Lung (tissue), 17 donors: ENCODE measurements at places on chromosomes 6 and 20. TPM values are rescaled to one million over a fixed set of nuclear protein-coding genes. Genes with fewer than 3 reads are reported as not detected.
A peak's percentile ranks its signal among the peaks of the same experiment; 100 is the strongest.

Gene ZNF831
- 0.86 TPM for total RNA-seq

GRCh38 chr6:84687431-84687830, 77.0 kb downstream of the TBX18 start:
- no peaks in the 10 kb centered on the region for H3K27me3 ChIP-seq
- no peaks in the 10 kb centered on the region for H3K36me3 ChIP-seq
- H3K4me1 ChIP-seq = no peaks in the 10 kb centered on the region
- no peak overlapping the region for H3K27ac ChIP-seq

- no peak for DNase-seq
- H3K36me3 ChIP-seq = no peaks in the 10 kb centered on the region
- H3K27me3 ChIP-seq = no peaks in the 10 kb centered on the region
- H3K4me3 ChIP-seq = no peak overlapping the region
- peaks cover 2% of the 10 kb centered on the region for H3K4me1 ChIP-seq
Observed at GRCh38 chr6:122028933-122029522, 370.4 kb upstream of the HSF2 start.

GRCh38 chr6:15499125-15499524, 163.7 kb downstream of the DTNBP1 start:
- no peaks in the 10 kb centered on the region for H3K36me3 ChIP-seq
- H3K27ac ChIP-seq = no peak overlapping the region
- no peaks in the 10 kb centered on the region for H3K27me3 ChIP-seq
- no peak overlapping the region for H3K4me3 ChIP-seq

Gene OR2B6
- total RNA-seq = not detected

DNA sequence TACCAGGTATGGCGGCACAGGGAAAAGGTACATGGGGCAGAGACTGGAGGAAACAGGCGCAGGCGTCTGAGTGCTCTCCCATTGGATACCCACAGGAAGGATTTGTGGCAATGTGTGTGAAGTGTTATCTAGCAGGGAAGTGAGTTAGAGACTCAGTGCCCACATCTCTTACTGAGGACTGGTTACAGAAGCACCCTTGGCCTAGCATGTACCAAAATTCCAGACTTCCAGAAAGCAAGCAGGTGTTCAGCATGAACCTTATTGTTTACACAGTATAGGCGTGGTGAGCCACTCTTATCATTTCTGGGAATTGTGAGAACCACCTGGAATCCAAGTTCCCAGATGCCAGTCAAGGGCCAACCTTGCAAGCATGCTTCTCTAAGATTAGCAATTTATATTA, 14.2 kb downstream of the MANBAL start:
- DNase-seq = no peak
- peak overlapping the region; percentile 19 for H3K27ac ChIP-seq
- H3K4me1 ChIP-seq = peaks cover 7% of the 10 kb centered on the region
- no peaks in the 10 kb centered on the region for H3K27me3 ChIP-seq

DNA sequence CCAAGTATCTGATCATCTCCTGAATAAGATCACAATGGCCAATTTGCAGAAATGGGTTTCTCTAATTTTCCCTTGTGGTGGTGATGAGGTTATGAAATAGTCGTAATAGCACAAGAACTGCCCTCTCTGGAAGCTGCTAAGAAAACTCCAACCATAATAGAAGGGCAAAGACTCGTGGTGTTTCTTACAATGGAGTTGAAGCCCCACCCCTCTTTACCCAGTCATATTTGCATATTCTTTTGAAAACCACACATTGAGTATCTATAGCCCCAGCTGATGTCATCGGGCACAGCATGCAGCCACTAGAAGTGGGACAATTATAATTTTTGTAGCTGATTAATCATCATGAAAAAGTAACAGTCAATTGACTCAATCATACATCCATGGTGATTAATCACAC, 452.1 kb upstream of the POU3F2 start:
- no peak for DNase-seq
- no peaks in the 10 kb centered on the region for H3K36me3 ChIP-seq
- no peaks in the 10 kb centered on the region for H3K4me1 ChIP-seq
- H3K27ac ChIP-seq = no peak overlapping the region
- H3K4me3 ChIP-seq = no peak overlapping the region

GRCh38 chr6:122063076-122063475, 336.4 kb upstream of the HSF2 start:
- H3K27me3 ChIP-seq = no peaks in the 10 kb centered on the region
- no peak overlapping the region for H3K4me3 ChIP-seq
- DNase-seq = no peak
- peaks cover 4% of the 10 kb centered on the region for H3K4me1 ChIP-seq
- H3K36me3 ChIP-seq = no peaks in the 10 kb centered on the region

GRCh38 chr6:134943522-134944111, 6.3 kb downstream of the ALDH8A1 start:
- H3K27me3 ChIP-seq = no peaks in the 10 kb centered on the region
- H3K36me3 ChIP-seq = no peaks in the 10 kb centered on the region
- H3K4me1 ChIP-seq = no peaks in the 10 kb centered on the region
- H3K4me3 ChIP-seq = no peak overlapping the region

Gene SNAP25
- total RNA-seq = 0.95 TPM

DNA sequence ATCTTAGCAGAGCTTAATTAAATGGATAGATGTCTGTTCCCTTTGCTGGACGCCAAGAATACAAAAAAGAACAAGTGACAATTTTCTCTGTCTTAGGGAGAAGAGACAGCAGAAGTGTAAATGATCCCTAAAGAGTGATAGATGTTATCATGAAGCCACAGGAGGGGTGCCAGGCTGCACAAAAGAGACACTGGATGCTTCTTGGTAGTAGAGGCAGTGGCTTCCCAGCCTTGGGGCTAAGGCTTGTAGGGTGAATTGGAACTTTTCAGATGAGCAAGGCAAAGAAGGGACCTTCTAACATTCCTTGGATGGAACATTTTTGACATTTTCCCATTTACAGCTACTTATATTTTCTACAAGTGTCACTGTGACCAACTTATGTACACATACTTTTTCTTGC, 58.0 kb downstream of the CCN2 start:
- no peak overlapping the region for H3K4me3 ChIP-seq
- no peak for DNase-seq
- no peak overlapping the region for H3K27ac ChIP-seq
- no peaks in the 10 kb centered on the region for H3K4me1 ChIP-seq
- H3K27me3 ChIP-seq = no peaks in the 10 kb centered on the region

- H3K27ac ChIP-seq = no peak overlapping the region
- H3K36me3 ChIP-seq = no peaks in the 10 kb centered on the region
- H3K4me1 ChIP-seq = no peaks in the 10 kb centered on the region
- no peaks in the 10 kb centered on the region for H3K27me3 ChIP-seq
Observed at GRCh38 chr6:117229870-117230269, 35.5 kb upstream of the VGLL2 start.

Gene C6orf47
- total RNA-seq = 26.8 TPM

Gene CPNE5
- total RNA-seq = 5.2 TPM

Gene COL21A1
- 105 TPM for total RNA-seq

DNA sequence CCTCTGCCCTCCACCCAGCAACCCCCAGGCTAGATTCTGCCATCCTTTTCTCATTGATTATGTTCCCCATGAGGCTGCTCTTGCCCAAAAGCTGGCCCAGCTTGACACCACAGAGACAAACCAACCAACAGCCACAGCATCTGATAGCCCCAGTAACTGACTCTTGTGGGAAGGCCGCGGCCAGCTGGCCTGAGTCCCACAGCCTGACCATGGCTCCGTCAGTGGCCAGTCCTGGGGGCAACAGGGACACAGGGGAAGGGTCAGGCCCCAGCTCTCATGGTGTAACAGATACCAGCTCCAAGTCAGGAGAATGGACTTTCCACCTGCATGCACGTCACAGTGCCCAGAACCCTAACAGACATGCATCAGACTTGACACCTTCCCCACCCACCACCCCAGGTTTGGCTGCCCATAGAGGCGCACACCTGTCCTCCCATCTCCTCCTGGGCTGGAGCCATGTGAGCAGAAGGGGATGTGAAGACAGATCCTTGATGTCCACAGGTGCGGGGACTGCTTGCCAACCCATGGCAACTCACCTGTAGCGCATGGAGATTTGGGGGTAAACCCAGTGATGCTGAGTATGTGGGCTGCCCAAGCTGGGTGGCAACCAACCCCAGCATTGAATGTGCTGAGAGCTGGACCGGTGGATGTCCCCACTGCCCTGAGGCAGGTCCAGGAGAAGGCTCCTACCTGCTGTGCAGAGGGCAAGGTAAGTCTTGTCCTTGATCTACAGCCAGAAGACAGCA, 18.8 kb downstream of the RIPOR3 start:
- no peak overlapping the region for H3K27ac ChIP-seq
- no peak for DNase-seq
- H3K4me3 ChIP-seq = no peak overlapping the region

DNA sequence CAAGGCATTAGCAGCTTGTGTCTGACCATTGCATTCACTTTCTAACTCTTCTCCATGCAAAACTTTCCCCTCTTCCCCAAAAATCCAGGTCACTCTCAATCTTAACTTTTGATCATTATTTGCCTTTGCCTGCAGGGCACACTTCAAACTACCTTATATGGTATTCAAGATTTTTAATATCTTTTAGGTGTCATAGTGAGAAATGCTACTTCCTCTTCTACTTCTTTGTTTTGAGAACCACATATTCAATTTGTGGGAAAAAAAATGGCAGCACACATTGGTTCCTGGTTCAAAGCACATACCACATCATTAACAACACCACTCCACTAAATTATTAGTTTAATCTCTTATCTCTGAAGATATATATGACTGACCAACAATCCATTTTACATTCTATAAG, 1267.0 kb upstream of the CITED2 start:
- no peak overlapping the region for H3K27ac ChIP-seq
- no peak overlapping the region for H3K4me3 ChIP-seq
- H3K4me1 ChIP-seq = peaks cover 2% of the 10 kb centered on the region
- no peaks in the 10 kb centered on the region for H3K27me3 ChIP-seq
- no peaks in the 10 kb centered on the region for H3K36me3 ChIP-seq
- DNase-seq = no peak

GRCh38 chr6:33732817-33733708, 13.6 kb downstream of the IP6K3 start:
- DNase-seq = no peak
- H3K27ac ChIP-seq = no peak overlapping the region
- H3K27me3 ChIP-seq = no peaks in the 10 kb centered on the region
- H3K36me3 ChIP-seq = no peaks in the 10 kb centered on the region
- no peak overlapping the region for H3K4me3 ChIP-seq

- H3K36me3 ChIP-seq = no peaks in the 10 kb centered on the region
- peaks cover 11% of the 10 kb centered on the region for H3K4me1 ChIP-seq
- no peaks in the 10 kb centered on the region for H3K27me3 ChIP-seq
- DNase-seq = no peak
Observed at GRCh38 chr6:7159790-7160525, 52.2 kb downstream of the RREB1 start.

DNA sequence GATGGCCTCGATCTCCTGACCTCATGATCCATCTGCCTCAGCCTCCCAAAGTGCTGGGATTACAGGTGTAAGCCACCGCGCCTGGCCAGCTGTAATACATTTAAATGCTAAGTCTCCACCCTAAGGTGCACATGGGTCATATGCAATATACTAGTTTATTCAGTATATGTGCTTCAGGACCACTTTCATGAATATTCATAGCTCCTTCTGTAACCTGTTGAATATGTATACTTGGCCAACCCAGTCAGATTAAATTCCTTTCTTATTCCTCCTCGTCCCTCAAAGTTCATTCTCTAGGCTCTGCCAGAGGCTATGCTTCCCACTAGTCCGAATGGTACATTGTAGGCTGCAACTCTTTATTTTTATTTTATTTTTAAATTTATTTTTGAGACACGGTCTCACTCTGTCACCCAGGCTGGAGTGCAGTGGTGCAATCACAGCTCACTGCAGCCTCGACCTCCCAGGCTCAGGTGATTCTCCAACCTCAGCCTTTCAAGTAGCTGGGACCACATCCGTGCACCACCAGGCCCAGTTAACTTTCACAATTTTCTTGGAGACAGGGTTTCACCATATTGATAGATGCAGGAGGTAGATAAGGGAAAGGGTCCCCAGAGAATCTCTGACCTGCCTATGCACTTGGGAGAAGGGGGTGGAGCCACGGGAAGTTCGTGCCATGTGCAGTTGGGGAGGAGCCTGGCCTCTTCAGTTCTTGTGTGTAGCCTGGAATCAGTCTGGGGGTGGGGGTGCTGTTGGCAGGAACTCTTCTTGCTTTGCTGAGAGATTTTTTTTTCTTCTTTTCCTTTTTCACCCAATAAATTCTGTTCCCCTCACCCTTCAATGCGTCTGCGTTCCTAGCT, 41.3 kb upstream of the DDR1 start:
- no peak overlapping the region for H3K4me3 ChIP-seq
- peak; percentile 68 for DNase-seq
- H3K27me3 ChIP-seq = no peaks in the 10 kb centered on the region
- H3K27ac ChIP-seq = peak overlapping the region; percentile 18

DNA sequence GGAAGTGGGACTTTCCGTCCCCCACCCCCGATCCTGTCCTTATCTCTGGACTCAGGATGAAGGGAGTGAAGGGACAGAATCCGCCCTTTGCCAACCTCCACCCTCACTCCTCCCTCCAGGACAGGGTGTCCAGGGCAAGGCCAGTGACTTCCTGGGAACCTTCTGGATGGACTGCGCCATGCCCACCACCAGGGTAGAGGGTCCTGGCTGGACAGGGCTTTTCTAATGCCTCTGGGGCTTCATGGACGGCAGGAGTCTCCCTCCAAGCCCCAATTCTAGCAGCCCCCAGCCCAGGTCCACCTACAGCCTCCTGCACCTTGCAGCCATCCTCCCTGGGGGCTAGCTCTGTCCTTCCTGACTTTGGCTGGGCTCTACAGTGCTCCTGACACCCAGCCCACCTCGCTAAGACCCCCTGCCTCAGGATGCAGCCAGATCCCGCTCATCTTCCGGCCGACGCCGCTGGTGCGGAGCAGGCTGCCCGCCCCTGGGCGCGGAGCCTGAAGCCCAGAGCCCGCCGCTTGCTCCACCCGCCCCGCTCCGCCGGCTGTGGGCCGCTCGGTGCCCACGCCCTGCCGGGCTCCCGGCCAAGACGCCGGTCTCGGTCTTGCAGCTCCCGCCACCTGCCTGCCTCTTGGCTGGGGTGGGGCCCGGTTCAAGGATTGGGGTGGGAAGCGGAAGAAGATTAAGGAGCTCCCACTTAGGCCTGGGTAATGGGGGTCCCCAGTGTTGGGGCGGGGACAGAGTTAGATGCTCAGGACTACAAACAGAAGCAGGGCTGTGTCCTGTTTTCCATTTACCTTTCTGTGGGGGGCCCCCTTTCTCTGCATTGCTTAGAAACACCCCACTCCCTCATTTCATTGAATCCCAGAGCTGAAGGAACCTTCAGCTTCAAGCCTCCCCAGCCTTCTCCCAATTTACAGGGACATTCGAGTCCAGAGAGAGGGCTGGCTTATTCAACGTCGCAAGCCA, 72.8 kb downstream of the MDGA1 start:
- DNase-seq = peak; percentile 60
- H3K27ac ChIP-seq = no peak overlapping the region
- H3K4me1 ChIP-seq = no peaks in the 10 kb centered on the region
- no peaks in the 10 kb centered on the region for H3K36me3 ChIP-seq
- H3K27me3 ChIP-seq = peaks cover 21% of the 10 kb centered on the region

DNA sequence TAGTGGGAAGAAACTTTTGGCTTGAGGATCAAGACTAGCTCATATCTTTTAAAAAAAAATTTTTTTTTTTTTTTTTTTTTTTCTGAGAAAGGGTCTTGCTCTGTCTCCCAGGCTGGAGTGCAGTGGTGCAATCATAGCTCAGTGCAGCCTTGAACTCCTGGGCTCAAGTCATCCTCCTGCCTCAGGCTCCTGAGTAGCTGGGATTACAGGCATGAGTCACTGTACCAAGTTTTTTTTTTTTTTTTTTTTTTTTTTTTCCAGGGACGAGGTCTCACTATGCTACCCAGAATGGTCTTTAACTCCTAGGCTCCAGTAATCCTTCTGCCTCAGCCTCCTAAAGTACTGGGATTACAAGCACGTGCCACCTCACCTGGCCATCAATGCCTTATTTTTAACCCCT, 27.9 kb downstream of the GCLC start:
- no peaks in the 10 kb centered on the region for H3K4me1 ChIP-seq
- H3K36me3 ChIP-seq = peaks cover 6% of the 10 kb centered on the region
- no peak for DNase-seq
- H3K4me3 ChIP-seq = no peak overlapping the region
- no peak overlapping the region for H3K27ac ChIP-seq
